ENCODE measurements at places on chromosomes 11 and 22. TPM values are rescaled to one million over a fixed set of nuclear protein-coding genes. Genes with fewer than 3 reads are reported as not detected.

Gene OR4C12
- total RNA-seq, result not detected

Gene CD82
- total RNA-seq, result 4.8 TPM

Gene KCNK4
- total RNA-seq, result not detected

- no peak for DNase-seq
Observed at GRCh38 chr22:21047035-21047661, 1.4 kb downstream of the LRRC74B start.

GRCh38 chr11:19547044-19547443 is 165.6 kb upstream of the NAV2 start:
- DNase-seq, result no peak
